ENCODE measurements at places on chromosomes 5 and 9.
A peak's percentile ranks its signal among the peaks of the same experiment; 100 is the strongest.

- no peak for DNase-seq
These were observed 1.8 kb downstream of the DND1 start for GRCh38 chr5:140671472-140672125.

GRCh38 chr5:179287631-179288030 is 57.6 kb downstream of the ADAMTS2 start:
- DNase-seq, result no peak

GRCh38 chr9:79535534-79535933 is 36.2 kb upstream of the TLE4 start:
- no peak for DNase-seq

DNA sequence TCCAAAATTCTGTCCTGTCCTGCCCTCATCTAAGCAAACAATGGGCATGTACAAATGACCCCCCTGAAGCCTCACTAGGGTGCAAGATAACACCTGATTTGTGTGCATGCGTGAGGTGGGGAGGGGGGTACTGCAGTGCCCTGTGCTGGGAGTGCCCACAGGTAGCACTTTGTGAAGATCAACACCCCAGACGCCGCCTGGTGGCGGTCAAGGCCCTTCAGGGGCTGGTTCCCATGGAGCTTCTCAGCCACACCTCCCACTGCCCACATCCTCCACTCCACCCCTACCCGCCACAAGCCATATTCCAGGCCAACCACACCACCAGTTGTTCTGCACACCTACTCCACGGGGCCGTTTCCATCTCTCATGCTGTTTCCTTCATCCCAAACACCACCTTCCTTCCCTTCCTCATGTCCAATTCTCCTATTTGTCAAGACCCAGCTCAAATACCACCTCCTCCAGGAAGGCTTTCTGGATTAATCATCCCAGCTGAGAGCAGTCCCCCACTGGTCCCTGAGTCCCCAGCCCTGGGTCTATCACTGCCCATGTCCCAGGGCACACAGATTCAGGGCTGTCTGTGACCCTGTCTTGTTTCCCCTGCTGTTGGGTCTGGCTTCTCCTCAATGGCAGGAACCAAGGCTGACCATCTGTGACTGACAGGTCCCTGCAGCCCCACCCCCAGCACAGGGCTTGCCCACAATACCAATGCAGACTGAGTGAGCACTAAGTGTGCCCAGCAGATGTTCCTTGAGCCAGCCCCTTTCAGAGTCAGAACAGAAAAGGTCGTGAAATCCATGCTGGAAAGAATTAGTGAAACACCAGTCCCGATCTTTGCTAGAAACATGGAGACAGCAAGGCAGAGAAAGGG is 178.4 kb downstream of the PAX5 start:
- peak; percentile 3 for DNase-seq

All from stimulated activated CD8-positive, alpha-beta memory T cell treated with anti-CD3 and anti-CD28 coated beads, Interleukin-12 subunit alpha, Interleukin-12 subunit beta, amount 100 ng/mL, for 4 hours (primary cell).